Activated T-helper 1 cell treated with anti-CD3 and anti-CD28 coated beads, Interleukin-2, amount 50 U/mL, for 16 hours (primary cell): ENCODE measurements at places on chromosomes 3 and 15.

DNA sequence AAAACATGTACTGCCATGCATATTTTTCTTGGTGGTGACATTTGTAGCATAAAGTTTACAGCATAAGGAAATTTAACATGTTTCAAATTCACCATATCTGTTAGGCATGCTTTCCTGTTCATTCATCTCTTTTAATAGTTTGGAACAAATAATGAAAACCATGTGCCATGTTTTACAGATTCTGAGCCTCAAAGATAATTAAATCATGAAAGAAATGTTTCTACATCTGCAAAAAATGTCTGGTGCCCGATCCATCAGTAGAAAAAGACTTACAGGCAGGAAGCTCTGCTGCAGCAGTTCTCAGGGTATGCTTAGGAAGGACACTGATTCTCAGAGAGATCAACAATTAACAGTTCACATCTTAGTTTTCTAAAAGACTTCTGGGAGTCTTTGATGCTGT lies 316.2 kb downstream of the IL5RA start:
- DNase-seq: no peak

GRCh38 chr3:114899186-114899931 lies 247.7 kb downstream of the ZBTB20 start:
- no peak for DNase-seq

DNA sequence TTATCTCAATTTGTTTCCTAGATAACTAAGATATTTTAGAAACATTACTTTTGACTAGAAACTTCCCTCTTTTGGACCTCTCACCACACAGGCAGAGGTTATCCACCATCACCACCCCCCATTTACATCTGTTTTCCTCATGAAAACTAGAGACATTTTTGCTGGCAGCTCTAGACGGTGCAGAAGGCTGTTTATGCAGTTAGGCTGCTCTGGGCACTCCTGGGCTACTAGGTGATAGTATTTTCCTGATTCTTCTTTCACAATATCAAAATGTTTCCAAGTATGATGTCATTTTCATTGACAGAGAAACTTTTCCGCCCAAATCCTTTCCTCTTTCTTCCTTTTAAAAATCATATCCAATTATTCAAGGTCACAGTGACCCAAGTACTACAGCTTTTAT lies 67.1 kb downstream of the PLOD2 start:
- DNase-seq: no peak

DNA sequence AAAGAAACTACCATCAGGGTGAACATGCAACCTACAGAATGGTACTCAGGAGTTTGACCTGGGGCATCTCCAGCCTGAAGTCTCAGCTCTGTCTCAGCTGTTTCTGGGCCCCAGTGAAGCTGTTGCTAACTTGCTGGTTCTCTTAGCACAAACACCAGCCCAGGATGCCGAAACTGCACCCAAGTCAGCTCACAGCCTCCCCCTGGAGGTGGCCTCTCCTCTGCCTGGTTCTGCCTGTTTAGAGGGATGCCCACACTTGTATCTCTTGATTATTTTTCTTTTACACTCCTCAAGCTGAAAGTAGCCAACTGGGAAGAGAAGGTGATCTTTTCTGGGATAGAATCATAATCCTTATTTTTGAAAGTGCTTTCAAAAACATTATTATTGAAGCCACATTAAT lies 289.0 kb upstream of the RASGRP1 start:
- DNase-seq: no peak

GRCh38 chr3:127549826-127550467 lies 40.6 kb downstream of the TPRA1 start:
- no peak for DNase-seq

DNA sequence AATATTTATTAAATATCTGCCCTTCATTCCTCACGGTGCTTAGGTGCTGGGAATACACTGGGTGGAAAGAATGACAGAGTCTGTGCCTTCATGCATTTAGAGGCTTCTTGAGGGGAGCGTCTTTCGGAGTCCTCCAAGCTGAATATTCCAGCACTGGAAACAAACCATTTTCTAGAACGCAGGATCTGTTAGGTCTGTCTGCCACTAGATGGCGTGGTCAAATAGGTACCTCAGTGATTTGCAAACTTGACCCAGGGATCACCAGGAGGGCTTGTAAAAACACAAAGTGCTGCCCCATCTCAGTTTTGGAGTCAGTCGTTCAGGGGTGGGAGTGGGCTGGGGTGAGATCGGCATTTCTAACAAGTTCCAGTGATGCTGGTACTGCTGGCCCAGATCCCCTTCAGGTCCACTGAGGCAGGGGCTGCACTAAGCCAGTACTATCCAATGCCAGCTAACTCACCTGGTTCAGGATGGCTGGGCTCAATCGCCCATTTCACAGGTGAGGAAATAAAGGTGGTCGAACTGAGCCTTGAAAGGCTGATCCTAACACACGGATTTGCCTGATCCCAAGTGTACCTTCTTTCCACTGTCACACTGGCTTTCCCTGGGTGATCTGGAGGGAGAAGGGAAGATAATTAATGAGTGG lies 14.8 kb downstream of the ARNT2 start:
- no peak for DNase-seq

GRCh38 chr3:42991341-42992315 lies 12.5 kb downstream of the GASK1A start:
- DNase-seq: no peak

DNA sequence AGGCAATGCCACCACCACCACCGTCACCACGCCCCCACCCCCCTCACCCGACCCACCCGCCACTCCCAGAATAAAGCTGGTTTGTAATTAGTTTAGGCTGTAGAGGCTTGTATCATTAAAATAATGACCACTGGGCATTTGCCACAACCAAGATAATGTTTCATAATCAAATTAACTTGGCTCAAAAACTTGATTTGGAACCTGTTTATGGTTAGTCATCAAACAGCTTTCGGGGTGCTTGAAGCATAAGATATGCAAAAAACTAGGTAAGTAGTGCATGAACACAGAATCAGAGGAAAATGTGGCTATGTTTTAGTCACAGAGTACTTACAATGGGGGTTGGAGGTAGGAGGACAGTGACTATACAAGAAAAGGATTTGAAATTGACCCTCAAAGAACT lies 115.1 kb downstream of the FHIT start:
- DNase-seq: no peak

DNA sequence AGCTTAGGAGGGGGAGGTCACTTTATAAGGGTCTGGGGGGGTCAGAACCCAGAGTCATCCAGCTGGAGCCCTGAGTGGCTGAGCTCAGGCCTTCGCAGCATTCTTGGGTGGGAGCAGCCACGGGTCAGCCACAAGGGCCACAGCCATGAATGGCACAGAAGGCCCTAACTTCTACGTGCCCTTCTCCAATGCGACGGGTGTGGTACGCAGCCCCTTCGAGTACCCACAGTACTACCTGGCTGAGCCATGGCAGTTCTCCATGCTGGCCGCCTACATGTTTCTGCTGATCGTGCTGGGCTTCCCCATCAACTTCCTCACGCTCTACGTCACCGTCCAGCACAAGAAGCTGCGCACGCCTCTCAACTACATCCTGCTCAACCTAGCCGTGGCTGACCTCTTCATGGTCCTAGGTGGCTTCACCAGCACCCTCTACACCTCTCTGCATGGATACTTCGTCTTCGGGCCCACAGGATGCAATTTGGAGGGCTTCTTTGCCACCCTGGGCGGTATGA lies at the start of gene RHO:
Gene RHO, plus strand, starts transcription at position 51 of the 512 bp plus-strand sequence. Its CDS starts 95 bp downstream, at position 146.
- no peak for DNase-seq

GRCh38 chr15:60751985-60752952 lies 273.3 kb upstream of the ICE2 start:
- DNase-seq: no peak

DNA sequence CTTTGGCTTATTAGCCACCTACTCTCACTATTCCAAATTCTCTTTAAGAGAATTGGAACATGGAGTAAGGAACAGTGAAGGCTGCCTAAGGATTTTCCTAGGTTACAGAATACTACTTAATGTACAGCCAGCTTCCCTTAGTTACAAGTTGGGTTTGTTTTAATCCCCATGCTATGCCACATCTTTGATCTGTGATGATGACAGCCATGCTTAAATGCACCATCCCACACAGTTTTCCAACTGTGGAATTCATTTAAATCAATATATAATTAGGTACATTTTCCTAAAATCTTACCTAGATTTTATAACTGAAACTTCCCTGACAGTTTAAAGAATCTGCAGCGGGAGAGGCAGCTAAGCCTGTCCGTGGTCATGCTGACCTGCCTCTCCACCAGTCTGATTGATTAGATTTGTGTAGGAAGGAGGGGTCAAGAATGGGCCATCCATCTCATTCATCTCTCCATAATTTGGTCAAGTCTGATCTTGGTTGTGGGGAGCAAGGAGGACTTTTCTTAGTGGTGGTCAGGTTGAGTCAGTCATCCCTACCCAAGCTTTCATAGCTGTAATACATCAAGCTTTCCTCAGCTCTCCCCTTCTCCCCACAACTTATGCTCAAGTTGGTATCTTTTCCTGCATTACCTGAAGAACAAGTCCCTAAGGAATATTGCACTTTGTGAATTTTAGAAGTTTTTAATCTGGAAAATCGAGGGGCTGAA lies 37.1 kb downstream of the RIOX2 start:
- no peak for DNase-seq

DNA sequence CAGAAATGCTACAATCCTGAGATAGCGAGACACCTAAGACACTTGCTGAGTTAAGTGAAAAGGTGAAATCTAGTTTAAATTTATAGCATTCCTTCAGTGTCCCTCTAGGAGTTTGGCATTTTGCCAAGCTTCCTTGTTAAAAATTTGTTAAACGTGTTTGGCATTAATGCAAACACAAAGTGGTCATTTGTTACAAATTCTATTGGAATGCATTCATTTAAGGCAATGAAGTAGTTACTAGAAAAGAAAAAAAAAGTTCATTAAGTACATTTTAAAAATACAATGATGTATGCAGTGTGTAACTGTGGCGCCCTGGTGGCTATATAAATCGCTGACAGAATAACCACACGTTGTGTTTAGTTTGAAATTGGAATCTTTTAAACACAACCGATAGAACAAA lies 31.3 kb upstream of the WNT5A start:
- DNase-seq: no peak

DNA sequence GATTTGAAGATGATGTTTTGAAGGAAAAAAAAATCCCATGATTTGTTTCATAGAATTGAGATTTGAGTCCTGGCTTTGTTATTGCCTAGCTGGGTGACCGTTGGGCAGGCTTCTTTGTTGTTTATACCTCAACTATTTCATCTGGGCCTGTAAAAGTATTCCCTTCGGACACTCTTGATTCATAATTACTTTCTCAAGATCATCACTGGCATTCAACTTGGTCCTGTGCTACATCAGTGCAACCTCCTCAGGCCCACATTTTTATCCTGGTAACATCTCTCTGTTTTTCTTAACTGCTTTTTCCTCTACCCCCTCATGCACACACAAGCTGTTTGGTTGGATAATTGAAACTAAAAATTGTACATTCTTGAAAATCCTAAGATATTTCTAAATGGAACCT lies 67.5 kb upstream of the P3H2 start:
- DNase-seq: no peak

DNA sequence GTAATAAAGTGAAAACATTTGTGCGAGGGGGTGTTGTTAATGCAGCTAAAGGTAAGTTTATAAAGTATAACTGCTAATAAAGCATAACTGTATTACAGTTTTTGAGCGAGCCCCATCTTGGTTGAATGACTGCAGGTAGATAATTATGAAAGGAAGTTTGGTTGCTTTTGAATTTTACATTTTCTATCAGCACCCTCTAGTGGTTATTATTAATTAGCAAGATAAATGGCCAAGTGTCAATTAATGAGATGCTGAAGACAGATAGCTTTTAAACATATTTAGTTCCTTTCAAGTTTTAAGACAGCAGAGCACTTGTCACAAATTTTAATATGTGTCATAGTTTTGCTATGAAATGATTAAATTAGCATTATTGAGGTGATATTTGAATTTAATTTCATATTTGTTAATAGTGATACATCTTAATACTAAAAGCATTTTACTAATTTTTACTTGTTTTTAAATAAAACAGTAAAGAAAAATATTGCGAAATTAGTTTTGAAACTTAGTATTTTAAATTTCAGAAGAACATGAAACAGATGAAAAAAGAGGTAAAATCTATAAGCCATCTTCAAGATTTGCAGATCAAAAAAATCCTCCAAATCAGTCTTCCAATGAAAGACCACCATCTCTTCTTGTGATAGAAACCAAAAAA lies 15.1 kb downstream of the U2SURP start:
- DNase-seq: no peak

- no peak for DNase-seq
Measured at GRCh38 chr15:61118885-61119284, 110.2 kb downstream of the RORA start.

- DNase-seq: no peak
Measured at GRCh38 chr3:19284974-19285373, 136.7 kb downstream of the KCNH8 start.

DNA sequence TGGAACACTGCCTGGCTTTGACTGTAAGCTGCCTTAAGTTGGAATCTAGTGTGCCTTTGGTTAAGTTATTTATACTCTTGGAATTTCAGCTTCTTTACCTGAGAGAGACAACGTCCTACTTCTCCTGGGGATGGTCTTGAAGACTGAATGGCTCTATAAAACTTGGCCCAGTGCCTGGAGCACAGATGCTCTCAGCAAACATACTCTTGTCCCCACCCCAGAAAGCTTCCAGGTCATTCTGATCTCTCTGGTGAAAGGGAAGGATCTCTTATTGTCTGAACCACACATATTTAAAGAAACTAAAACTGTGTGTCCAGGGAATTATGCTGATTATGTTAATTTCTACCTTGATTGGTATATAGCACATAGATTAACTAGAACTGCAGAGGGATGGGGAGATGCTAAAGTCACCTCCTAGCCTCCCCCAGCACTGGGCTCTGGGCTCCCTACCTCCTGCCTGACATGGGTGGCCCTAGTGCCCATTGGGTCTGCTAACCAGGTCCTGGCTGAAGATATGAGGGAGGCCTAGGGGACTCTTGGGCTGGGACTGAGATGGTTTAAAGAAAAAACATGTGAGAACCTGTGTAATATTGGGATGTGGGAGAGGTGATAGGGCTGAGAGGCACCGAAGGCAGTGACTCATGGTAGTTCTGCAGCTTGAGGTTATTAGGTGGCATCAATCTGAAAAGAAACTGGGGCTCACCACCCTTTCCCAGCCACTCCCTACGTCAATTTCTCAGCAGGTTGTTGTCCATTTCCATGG lies 171.0 kb downstream of the RPLP1 start:
- no peak for DNase-seq

- DNase-seq: no peak
Measured at GRCh38 chr15:60634815-60635214, 155.9 kb upstream of the ICE2 start.

DNA sequence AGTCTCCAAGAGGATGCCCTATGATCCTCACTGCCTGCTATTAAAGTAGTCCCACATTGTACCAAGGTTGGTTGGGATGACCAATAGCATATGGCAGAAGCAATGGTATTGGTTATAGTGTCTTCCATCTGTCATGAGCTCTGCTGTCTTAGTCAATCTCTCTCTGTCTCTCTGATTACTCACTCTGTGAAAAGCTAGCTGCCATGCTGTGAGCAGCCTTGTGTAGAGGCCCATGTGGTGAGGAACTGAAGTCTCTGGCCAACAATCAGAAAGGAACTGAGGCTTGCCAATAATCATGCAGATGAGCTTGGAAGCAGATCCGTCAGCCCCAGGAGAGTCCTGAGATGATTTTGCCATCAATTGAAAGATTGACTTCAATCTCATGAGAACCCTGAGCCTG lies 60.3 kb upstream of the CFAP161 start:
- DNase-seq: no peak
